ENCODE measurements at places on chromosomes 13 and 19.

DNA sequence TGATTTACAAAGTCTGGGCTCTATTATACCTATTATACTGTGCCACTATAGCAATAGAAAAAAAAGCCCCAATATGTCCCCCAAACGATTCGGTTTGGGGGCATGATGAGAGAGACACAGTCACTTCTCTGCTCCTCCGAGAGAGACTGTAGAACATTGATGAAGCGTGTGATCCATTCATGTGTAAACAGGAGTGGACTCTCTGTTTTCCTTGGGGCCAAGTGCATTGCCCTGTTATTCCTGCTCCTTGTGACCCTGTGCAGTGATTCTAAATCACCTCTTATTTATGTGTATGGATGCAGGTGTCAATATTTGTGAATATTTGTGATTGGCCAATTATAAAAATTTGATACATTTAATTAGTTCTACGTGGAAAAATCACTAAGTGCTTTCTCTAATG, 17.0 kb downstream of the F10 start:
- DNase-seq = no peak

GRCh38 chr13:45280011-45280410, 61.0 kb downstream of the TPT1 start:
- no peak for DNase-seq

GRCh38 chr13:110034031-110034549, 247.7 kb upstream of the IRS2 start:
- no peak for DNase-seq

DNA sequence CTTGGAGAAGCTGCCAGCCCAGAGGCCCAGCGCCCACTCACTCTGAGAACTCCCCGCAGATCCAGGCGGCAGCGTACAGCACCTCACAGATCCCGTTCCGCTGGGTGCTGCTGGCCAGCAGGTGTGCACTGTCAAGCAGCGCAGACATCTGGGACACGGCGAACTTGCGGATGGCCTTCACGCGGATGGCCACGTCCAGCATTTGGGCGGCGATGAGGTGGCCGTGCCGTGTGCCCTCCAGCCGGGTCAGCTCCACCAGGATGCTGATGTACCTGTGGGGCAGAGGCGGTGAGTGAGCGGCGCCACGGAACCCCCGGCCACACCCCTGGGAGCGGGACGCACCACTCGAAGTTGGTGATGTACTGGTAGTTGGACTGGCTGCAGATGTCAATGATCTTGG, 24.1 kb downstream of the IZUMO4 start:
- no peak for DNase-seq

- no peak for DNase-seq
Measured at GRCh38 chr19:50794074-50794875, 4.1 kb downstream of the ACP4 start.

DNA sequence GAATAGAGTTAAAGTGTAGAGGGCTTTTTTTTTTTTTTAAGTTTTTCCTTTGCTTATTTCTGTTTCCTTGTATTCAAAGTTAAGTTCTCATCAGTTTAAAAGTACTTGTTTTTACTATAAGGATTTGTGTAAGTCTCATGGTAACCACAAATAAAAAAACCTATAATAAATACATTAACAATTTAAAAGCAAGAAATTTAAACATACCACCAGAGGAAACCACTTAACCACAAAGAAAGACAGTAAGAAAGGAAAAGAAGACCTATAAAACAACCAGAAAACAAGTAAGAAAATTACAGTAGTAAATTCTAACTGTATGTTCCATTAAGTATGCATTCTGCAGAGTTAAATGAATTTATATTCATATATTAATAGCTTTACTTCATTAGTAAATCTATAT, 999.1 kb upstream of the ATXN8OS start:
- DNase-seq = no peak

DNA sequence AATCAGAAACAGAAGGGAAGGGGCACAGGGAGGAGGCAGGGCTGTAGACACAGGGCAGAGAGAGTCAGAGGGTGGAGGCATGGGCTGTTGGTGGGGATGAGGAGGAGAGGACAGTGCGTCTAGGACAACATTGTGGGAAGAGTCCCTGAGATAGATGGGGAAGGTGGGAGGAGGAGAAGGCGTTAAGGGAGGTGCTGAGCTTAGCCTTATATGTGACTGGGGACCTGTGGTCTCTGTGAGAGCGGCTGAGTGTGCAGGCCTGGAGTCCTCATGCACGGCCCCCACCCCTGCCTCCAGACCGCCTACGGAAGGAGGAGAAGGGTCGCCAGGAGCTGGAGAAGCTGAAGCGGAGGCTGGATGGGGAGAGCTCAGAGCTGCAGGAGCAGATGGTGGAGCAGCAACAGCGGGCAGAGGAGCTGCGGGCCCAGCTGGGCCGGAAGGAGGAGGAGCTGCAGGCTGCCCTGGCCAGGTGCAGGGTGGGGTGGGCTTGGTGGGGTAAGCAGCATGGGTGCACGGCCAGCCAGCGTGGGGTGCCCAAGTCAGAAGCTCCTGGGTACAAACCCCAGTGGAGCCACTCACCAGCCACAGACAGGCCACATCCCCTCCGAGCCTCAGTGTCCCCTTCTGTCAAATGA, 56.8 kb downstream of the KCNC3 start:
- no peak for DNase-seq
